Chondrocyte (in vitro differentiated cells): ENCODE measurements at places on chromosomes 12 and 14. TPM values are rescaled to one million over a fixed set of nuclear protein-coding genes. Genes with fewer than 3 reads are reported as not detected.
A peak's percentile ranks its signal among the peaks of the same experiment; 100 is the strongest.

GRCh38 chr14:96863327-96863985 lies 66.3 kb downstream of the VRK1 start:
- no peak for DNase-seq
- H3K4me3 ChIP-seq, result no peak overlapping the region
- no peaks in the 10 kb centered on the region for H3K27me3 ChIP-seq
- H3K4me1 ChIP-seq, result no peaks in the 10 kb centered on the region
- no peaks in the 10 kb centered on the region for H3K36me3 ChIP-seq
- H3K27ac ChIP-seq, result no peak overlapping the region

DNA sequence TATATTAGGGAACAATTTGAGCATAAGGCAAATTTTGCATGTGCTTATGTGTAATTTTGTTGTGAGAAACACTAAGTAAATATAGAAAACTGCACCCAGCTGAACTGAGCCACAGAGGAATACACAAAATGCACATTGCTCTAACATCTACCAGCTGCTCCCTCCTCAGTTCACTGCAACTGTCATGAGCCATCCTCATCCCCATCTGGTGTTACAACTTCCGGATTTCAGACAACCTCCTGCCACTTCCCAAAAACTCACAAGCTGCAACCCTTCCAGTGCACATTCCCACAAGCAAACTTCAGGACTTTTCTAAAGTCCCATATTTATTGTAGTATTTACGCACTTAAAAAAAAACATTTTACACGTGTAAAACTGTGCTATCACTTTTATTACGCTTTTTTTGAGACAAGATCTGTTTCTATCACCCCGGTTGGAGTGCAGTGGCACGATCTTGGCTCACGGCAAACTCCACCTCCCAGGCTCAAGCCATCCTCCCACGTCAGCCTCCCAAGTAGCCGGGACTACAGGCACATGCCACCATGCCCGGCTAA lies 169.1 kb upstream of the TBX3 start:
- no peak overlapping the region for H3K4me3 ChIP-seq
- peaks cover 5% of the 10 kb centered on the region for H3K27me3 ChIP-seq
- no peaks in the 10 kb centered on the region for H3K36me3 ChIP-seq

GRCh38 chr12:94545935-94546771 lies 86.5 kb upstream of the CEP83 start:
- H3K27ac ChIP-seq, result no peak overlapping the region
- peaks cover 2% of the 10 kb centered on the region for H3K27me3 ChIP-seq
- H3K4me1 ChIP-seq, result no peaks in the 10 kb centered on the region
- no peak overlapping the region for H3K4me3 ChIP-seq
- no peak for DNase-seq
- no peaks in the 10 kb centered on the region for H3K36me3 ChIP-seq

Gene AGAP2
- total RNA-seq, result 1.9 to 3.1 TPM (median 1.9 TPM) in 3 replicates

Gene RPS6KL1
- total RNA-seq, result 0.82 to 6.5 TPM (median 5.8 TPM) in 3 replicates

Gene CNTN1
- 1.6 to 4.1 TPM (median 1.8 TPM) in 3 replicates for total RNA-seq

DNA sequence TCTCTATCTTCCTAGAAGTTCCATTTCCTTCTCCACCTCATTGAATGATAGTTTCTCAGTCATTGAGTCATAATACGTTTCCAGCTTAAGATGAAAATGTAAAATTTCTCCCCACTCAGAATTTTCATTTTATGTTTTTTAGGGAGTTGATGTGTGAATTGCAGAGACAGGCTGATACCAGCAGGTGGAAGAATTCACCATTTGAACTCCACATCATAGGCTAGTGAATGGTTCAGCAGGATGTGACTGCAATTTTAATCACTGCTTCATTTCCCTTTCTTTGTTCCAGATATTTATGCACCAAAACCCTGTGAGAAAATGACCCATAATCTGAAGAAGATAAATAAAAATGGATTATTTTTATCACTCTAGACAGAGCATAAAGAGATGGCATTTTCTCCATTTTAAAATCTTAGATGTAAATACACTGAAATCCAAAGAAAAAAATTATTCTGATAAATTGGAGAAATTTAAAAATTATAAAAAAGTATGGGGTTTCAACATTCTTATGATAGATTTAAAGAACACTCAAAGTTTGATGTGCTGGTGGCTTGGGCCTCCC lies 10.6 kb upstream of the PYGL start:
- DNase-seq, result no peak
- H3K4me1 ChIP-seq, result peaks cover 36% of the 10 kb centered on the region
- H3K36me3 ChIP-seq, result no peaks in the 10 kb centered on the region
- peak overlapping the region; percentile 99 for H3K27ac ChIP-seq

- peaks cover 49% of the 10 kb centered on the region for H3K4me1 ChIP-seq
- no peaks in the 10 kb centered on the region for H3K27me3 ChIP-seq
- H3K27ac ChIP-seq, result peak overlapping the region; percentile 86
- H3K36me3 ChIP-seq, result peaks cover 11% of the 10 kb centered on the region
- no peak overlapping the region for H3K4me3 ChIP-seq
These were observed 4.3 kb downstream of the PSMD9 start for GRCh38 chr12:121892673-121893561.

GRCh38 chr12:13719986-13720385 lies 261.4 kb downstream of the GRIN2B start:
- no peak overlapping the region for H3K4me3 ChIP-seq
- peaks cover 11% of the 10 kb centered on the region for H3K27me3 ChIP-seq
- no peaks in the 10 kb centered on the region for H3K4me1 ChIP-seq
- H3K27ac ChIP-seq, result no peak overlapping the region
- no peak for DNase-seq

Gene RFX4
- total RNA-seq, result not detected in 3 replicates

DNA sequence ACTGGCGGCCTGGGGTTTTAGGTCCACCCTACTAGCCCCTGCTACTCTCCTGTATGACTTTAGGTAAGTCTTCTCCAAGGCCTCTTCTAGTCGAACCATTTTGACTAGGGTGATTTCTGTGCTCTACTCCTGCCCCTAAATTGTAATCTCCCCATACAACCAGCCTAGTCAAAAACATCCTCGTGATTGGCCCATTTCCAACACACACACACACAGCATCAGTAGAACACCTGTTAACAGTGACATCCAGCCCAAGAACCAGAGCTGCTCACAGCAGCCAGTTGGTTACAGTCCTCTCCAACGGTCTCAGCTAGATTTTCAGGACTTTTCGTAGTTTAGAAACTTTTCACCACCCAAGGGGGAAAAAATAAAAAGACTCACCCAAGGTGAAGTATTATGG lies 30.9 kb downstream of the NT5DC3 start:
- no peak overlapping the region for H3K4me3 ChIP-seq
- DNase-seq, result no peak
- peaks cover 35% of the 10 kb centered on the region for H3K4me1 ChIP-seq
